ENCODE measurements at places on chromosomes 4 and X.

DNA sequence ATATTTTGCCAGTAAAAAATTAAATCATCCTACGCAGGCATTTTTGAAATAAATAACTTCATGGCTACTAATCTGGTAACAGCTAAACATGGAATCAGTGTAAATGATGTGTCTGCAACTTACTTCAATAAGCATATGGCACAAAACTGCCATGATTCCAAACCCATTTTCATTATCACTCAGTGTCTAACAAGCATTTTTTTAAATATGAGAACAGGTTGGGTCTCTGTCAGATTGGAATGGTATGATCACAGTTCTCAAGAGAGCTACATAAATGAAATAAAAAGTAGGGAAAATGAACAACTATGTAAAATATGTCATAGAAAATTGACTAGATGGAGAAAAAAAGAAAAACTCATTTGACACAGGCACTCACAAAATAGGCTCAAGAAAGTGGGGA lies 476.9 kb upstream of the NWD2 start:
- no peak for DNase-seq

GRCh38 chrX:111339212-111339611 lies 68.9 kb upstream of the CAPN6 start:
- DNase-seq: no peak

GRCh38 chr4:163988865-163989264 lies 494.4 kb downstream of the TMA16 start:
- DNase-seq: no peak

DNA sequence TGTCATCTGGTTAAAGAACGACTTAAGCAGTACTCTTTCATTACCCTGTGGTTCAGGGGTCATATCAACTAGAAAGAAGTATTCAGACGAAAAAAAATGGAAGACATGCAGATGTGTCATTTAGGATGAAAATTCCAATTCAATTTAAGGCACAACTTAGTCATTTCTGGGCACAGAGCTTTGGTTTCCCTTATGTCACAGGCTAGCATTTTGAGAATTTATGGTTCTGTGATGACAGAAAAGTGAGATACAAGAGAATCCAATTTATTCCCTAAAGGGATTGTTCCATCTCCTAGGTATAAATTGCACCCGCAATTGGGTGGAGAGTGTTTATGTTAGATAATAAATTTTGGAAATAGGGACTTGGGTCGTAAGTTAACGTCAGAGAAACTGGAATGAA lies 306.6 kb downstream of the STK32B start:
- DNase-seq: no peak

GRCh38 chr4:84479663-84480062 lies 19.4 kb downstream of the NKX6-1 start:
- no peak for DNase-seq

GRCh38 chr4:79298484-79298883 lies 27.4 kb downstream of the NAA11 start:
- DNase-seq: no peak

- no peak for DNase-seq
Observed at GRCh38 chr4:145035494-145036136, 62.4 kb downstream of the ANAPC10 start.

GRCh38 chrX:9071031-9071650 lies 37.2 kb upstream of the FAM9B start:
- DNase-seq: no peak

DNA sequence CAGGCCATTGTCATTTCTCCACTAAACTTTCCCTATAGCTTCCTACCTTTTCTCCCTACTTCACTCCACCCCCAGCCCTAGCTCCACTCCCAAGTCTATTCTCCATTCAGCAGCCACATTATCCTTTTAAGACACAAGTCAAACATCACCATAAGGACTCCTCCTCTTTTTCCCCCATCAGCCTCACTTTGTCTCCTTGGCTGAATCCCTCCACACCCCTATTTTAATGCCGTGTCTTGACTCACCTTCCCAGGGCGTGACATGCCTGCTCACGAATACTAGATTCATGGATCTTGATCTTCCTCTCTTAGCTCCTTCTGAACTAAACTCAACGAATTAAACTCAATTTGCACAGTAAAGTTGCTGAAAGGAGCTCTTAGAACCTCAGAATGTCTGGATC lies 281.9 kb downstream of the PTTG2 start:
- DNase-seq: no peak

DNA sequence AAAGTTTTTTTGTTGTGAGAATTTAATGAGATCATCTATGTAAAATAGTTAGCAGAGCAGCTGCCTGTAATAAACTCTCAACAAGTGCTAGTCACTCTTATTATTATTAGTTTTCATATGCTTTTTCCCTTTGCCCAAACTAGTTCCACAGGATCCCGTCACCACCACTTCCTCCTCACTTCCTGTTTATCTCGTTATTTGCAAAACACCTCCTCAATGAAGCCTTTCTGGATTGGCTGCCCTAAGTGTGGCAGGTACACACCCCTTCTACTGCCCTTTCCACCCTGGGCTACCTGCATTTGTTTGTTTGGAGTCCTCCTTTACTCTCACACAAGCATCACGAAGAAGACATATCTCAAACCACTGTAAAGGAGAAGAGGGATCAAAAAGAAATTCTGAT lies 54.4 kb upstream of the KLF3 start:
- no peak for DNase-seq
